ENCODE measurements at places on chromosomes 7 and 10.

- DNase-seq, result no peak
- H3K4me3 ChIP-seq, result no peak overlapping the region
- peaks cover 13% of the 10 kb centered on the region for H3K4me1 ChIP-seq
- peaks cover 5% of the 10 kb centered on the region for H3K27me3 ChIP-seq
- peaks cover 2% of the 10 kb centered on the region for H3K36me3 ChIP-seq
- no peak overlapping the region for H3K27ac ChIP-seq
These were observed 3.4 kb upstream of the PNPLA8 start for GRCh38 chr7:108529341-108529740.

DNA sequence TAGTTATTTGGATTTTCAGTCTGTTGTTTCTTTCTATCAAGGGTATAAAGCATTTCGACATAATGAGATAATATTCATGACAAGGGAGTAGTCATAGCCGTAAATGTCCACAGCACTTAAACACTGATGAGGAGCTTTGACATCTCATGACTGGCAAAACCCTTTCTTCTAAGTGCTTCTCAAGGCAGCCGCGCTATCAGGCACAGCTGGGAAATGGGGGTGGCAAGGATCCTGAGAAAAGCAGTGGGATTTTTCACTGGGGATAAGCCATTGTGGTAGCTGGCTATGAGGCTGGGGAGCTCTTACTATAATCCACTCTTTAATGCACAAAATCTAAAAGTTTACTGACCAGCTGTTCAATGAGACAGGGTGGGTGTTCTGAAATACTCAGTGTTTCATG, 493.2 kb upstream of the KLF6 start:
- no peak overlapping the region for H3K4me3 ChIP-seq
- peaks cover 2% of the 10 kb centered on the region for H3K27me3 ChIP-seq
- H3K27ac ChIP-seq, result no peak overlapping the region

- peaks cover 19% of the 10 kb centered on the region for H3K4me1 ChIP-seq
- H3K36me3 ChIP-seq, result peaks cover 7% of the 10 kb centered on the region
- H3K27me3 ChIP-seq, result peaks cover 9% of the 10 kb centered on the region
- H3K27ac ChIP-seq, result peak overlapping the region; percentile 38
- peak overlapping the region; percentile 47 for H3K4me3 ChIP-seq
- no peak for DNase-seq
These were observed 183.7 kb upstream of the ANK3 start for GRCh38 chr10:60573336-60573735.

- peaks cover 3% of the 10 kb centered on the region for H3K4me1 ChIP-seq
- no peak overlapping the region for H3K27ac ChIP-seq
- no peaks in the 10 kb centered on the region for H3K27me3 ChIP-seq
- H3K4me3 ChIP-seq, result no peak overlapping the region
These were observed 144.2 kb downstream of the MDFIC start for GRCh38 chr7:115066050-115066449.

GRCh38 chr7:114934086-114934485, 12.2 kb downstream of the MDFIC start:
- peaks cover 4% of the 10 kb centered on the region for H3K36me3 ChIP-seq
- H3K27ac ChIP-seq, result no peak overlapping the region
- no peaks in the 10 kb centered on the region for H3K27me3 ChIP-seq
- peaks cover 53% of the 10 kb centered on the region for H3K4me1 ChIP-seq

DNA sequence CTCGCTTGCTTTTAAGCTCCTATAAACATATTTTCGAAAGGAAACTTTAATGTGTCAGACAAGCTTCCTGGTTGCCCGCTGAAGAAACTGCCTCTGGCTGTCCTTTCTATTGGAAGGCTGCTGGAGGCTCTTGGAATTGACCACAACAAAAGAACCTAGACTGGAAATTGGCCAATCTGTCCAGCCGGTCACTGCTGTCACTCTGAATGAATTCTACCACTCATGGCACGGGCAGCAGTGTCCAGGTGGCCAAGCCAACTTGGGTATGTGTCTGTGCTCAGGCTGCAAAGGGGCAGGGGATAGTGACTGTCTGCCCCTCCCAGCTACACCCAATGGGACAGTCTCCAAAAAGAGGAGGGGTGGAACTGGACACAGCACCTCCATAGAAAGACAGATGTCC, 57.6 kb downstream of the CDH23 start:
- no peaks in the 10 kb centered on the region for H3K36me3 ChIP-seq
- DNase-seq, result no peak
- H3K27ac ChIP-seq, result no peak overlapping the region
- no peaks in the 10 kb centered on the region for H3K27me3 ChIP-seq
- no peaks in the 10 kb centered on the region for H3K4me1 ChIP-seq

DNA sequence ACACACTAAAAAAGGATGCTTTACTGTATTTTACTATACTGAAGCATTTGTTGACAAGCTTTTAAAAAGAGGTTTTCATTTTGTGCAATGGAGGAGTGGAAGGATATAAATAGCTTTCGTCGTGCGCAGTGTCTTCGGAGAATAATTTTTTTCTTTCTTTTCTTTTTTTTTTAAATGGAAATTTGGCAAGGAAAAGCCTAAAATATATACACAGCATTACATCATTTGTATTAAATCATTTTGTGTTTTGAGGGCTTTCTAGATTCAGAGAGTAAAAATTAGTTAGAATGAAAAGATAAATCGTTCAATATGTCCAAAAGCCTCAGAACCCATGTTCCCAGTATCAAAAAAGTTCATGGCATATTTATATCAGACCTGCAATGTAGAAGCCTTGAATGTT, 150.2 kb upstream of the FERD3L start:
- no peaks in the 10 kb centered on the region for H3K36me3 ChIP-seq
- no peaks in the 10 kb centered on the region for H3K27me3 ChIP-seq
- DNase-seq, result no peak
- H3K4me1 ChIP-seq, result no peaks in the 10 kb centered on the region
- no peak overlapping the region for H3K4me3 ChIP-seq
- H3K27ac ChIP-seq, result no peak overlapping the region

DNA sequence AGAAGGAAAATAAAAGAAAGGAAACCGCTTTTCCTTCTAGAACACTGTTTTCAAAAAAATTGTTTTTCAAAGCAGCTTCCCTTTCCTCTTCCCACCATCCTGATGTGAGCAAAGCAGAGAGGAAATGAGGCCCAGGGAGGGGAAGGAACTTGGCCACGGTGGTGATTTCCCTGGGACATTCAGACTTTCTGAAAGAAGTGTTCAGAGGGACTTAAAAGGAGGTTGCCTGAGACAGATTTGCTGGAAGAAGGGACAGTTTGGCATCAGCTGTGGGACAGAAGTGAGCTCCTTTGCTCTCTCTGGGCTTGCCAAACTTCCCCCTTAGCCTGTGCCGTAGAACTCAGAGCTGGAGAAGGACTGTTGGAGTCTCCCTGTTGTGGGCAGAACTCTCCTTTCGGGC, 30.3 kb downstream of the ADCYAP1R1 start:
- H3K27me3 ChIP-seq, result peaks cover 9% of the 10 kb centered on the region
- no peak overlapping the region for H3K4me3 ChIP-seq
- no peaks in the 10 kb centered on the region for H3K36me3 ChIP-seq
- no peak for DNase-seq

DNA sequence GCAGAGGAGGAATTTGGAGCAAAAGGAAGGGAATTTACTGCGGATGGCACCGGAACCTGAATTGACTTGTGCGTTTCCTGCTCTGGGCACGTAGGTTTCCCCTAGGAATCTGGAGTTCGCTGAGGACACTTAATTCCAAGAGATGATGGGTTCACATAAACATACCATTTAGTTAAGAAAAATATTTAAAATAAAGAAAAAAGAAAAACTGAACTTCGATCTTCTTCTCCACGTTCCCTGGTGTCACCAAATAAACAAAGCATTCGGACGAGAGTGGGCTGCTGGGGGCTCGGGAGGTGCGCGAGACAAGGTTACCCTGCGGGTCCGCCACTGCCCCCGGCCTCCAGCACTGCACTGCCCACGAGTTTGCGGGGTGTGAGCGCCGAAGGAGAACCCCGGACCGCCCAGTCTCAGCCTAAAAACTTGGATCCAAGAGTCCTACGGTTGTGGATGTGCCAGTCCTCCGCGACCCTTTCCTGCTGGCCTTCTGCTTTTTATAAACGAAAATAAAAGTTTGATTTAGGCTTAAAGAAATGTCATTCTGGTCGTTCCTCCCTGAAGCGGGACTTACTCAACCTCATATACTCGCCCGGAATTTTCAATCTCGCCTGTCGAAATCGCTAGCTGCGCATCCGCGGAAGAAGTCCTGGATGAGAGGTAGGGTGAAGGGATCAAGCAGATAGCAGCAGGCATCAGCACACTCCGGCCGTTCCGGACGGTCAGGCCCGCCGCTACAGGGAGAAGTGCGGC, 30.3 kb downstream of the SKIDA1 start:
- no peak overlapping the region for H3K27ac ChIP-seq
- no peak for DNase-seq
- peak overlapping the region; percentile 77 for H3K4me3 ChIP-seq
- H3K36me3 ChIP-seq, result peaks cover 3% of the 10 kb centered on the region
- peaks cover 24% of the 10 kb centered on the region for H3K4me1 ChIP-seq

GRCh38 chr10:33732161-33732680, 397.8 kb upstream of the NRP1 start:
- peaks cover 13% of the 10 kb centered on the region for H3K27me3 ChIP-seq
- H3K4me3 ChIP-seq, result no peak overlapping the region
- no peaks in the 10 kb centered on the region for H3K4me1 ChIP-seq
- DNase-seq, result no peak
- no peak overlapping the region for H3K27ac ChIP-seq

DNA sequence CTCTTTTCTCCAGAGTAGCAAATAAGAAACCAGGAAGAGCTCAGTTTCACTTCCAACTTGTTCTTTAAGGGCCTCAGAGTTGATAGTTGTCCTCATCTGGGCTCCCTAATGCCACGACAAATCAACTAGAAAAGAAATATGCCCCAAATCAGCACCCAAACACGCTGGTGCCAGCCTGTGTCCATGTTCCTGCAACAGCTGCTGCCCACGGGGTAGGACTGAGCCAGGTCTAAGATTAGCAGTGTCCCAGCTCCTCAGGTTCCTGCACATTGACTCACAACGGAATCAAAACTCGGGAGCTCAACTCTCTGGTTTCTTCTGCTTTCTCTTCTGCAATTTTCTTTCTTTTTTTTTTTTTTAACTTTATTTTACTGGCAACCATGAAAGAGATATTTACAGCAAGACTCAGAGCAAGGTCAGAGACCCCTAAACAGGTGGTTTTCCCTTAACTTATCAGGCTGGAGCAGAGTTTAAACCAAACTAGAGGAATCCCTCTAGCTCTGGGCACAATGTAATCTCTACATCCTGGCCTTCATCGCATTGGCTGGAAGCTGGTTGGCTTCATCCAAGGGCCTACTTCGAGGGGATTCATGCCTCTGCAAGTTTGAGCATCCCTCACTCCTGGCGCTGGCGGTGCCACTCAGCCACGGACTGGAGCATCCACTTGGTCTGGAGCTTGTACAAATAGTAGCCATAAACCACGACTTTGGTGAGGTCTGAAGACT, 126.1 kb downstream of the PFKFB3 start:
- peaks cover 9% of the 10 kb centered on the region for H3K36me3 ChIP-seq
- no peak overlapping the region for H3K27ac ChIP-seq
- H3K27me3 ChIP-seq, result no peaks in the 10 kb centered on the region
- no peaks in the 10 kb centered on the region for H3K4me1 ChIP-seq
- DNase-seq, result no peak
- no peak overlapping the region for H3K4me3 ChIP-seq

GRCh38 chr10:121751191-121751760, 153.0 kb upstream of the FGFR2 start:
- no peak overlapping the region for H3K4me3 ChIP-seq
- no peak for DNase-seq
- H3K4me1 ChIP-seq, result no peaks in the 10 kb centered on the region
- H3K36me3 ChIP-seq, result peaks cover 17% of the 10 kb centered on the region
- no peaks in the 10 kb centered on the region for H3K27me3 ChIP-seq
- H3K27ac ChIP-seq, result no peak overlapping the region

DNA sequence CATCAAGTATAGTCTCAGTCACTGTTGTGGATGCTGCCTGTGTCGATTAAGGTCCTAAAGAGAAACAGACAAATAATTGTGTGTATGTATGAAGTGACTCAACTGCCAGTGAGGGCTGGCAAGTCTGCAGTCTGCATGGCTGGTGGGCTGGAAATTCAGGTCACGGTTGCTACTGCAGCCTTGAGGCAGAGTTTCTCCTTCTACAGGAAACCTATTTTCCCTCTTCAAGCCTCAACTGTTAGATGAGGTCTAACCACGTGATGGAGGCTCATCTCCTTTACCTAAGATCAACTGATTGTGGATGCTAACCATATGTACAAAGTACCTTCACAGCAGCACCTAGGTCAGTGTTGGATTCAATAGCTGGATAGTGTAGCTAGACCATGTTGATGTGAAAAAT, 29.9 kb downstream of the MBL2 start:
- H3K4me1 ChIP-seq, result no peaks in the 10 kb centered on the region
- H3K27ac ChIP-seq, result no peak overlapping the region
- no peak overlapping the region for H3K4me3 ChIP-seq
- H3K27me3 ChIP-seq, result no peaks in the 10 kb centered on the region
- no peaks in the 10 kb centered on the region for H3K36me3 ChIP-seq

DNA sequence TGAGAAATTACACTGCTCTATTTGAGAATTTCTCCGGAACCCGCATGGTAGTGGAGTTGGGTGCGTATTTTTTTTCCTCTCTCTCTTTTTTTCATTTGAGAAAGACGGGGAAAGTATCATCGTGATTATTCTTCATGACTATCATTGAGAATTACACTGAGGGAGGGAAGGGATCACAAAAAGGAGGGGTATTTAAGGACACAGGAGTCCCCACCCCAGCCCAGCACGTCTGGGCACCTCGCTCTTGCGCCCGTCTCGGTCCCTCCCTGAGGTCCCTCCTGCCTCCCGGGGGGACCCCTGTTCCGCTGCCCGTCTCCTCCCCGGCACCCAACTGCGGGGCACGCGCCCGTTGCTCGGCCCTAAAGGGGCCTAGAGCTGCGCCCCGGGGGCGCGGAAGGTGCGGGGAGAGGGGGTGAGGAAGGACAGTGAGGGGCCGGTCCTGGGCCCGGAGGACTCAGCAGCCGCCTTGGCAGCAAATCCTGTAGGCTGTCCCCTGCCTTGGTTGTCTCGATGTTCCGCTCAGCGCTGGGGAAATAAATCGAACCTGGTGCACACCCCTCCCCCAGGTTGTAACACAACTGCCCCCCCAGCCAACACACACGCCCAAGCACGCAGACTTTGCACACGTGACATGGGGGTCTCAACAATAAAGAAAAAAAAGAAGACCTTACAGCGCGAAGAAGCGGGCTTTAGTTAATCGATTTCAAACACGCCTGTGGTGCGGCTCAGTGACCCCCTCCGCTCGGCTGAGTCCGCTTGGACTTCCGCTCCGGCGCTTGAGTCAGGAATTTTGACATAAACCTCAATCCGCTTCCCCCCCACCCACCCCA, 18.6 kb upstream of the GATA3 start:
- peaks cover 46% of the 10 kb centered on the region for H3K27me3 ChIP-seq
- peak overlapping the region; percentile 62 for H3K4me3 ChIP-seq
- peaks cover 14% of the 10 kb centered on the region for H3K36me3 ChIP-seq
- no peak overlapping the region for H3K27ac ChIP-seq

DNA sequence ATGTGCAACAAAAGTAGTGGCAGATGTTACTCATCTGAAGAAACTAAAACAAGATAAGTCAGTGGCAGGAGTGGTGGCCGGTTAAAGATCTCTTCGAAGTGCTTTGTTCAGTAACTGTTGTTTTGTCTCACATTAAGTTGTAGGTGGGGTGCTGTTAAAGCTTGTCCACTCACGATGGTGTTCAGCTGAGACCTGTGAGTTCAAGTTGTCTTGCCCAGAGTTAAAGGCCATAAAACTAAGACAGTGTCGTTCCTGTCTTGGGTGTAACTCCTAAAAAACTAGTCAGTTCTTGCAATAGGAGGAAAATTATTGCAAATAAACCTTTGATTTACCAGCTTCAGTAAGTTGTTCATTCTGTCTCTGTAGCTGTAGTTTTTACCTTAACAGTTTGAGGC, 857 bp upstream of the FOXP2 start:
- no peak overlapping the region for H3K27ac ChIP-seq
- no peak for DNase-seq
- H3K4me1 ChIP-seq, result no peaks in the 10 kb centered on the region
- no peaks in the 10 kb centered on the region for H3K36me3 ChIP-seq
- no peak overlapping the region for H3K4me3 ChIP-seq

GRCh38 chr10:61635471-61635870, 27.3 kb upstream of the CABCOCO1 start:
- no peak overlapping the region for H3K4me3 ChIP-seq
- H3K36me3 ChIP-seq, result no peaks in the 10 kb centered on the region
- no peak overlapping the region for H3K27ac ChIP-seq
- no peak for DNase-seq
